K562 (cell line): ENCODE measurements at places on chromosomes 1 and 21. TPM values are rescaled to one million over a fixed set of nuclear protein-coding genes. Genes with fewer than 3 reads are reported as not detected.

GRCh38 chr1:245177071-245177900 lies 22.5 kb downstream of the KIF26B start:
- no peak for DNase-seq

DNA sequence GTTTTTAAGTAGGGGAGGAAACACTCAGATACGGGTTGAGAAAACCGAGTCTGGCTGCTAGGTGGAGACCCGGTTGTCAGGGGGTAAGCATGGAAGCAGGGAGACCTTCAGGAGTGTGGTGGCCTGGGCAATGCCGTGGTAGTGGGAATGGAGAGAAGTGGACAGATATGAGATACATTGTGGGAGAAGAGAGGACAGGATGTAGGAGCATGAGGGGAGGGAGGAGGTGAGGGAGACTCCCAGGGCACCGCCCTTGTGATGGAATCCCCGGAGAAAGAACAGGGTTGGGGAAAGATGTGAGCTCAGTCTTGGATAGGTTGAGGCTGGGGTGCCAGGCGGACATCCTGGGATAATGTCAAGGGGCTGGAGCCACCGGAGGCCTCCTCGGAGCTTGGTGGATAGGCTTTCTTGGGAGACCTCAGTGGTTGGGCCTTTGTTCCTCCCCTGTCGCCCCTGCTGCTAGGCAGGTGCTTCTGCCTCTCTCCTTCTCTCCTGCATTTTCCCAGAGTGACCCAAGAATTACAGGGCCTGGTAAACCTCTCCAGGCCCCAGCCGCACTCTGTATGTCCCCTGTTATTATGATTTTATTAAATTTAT lies 21.3 kb downstream of the ZNF362 start:
- DNase-seq, result no peak

DNA sequence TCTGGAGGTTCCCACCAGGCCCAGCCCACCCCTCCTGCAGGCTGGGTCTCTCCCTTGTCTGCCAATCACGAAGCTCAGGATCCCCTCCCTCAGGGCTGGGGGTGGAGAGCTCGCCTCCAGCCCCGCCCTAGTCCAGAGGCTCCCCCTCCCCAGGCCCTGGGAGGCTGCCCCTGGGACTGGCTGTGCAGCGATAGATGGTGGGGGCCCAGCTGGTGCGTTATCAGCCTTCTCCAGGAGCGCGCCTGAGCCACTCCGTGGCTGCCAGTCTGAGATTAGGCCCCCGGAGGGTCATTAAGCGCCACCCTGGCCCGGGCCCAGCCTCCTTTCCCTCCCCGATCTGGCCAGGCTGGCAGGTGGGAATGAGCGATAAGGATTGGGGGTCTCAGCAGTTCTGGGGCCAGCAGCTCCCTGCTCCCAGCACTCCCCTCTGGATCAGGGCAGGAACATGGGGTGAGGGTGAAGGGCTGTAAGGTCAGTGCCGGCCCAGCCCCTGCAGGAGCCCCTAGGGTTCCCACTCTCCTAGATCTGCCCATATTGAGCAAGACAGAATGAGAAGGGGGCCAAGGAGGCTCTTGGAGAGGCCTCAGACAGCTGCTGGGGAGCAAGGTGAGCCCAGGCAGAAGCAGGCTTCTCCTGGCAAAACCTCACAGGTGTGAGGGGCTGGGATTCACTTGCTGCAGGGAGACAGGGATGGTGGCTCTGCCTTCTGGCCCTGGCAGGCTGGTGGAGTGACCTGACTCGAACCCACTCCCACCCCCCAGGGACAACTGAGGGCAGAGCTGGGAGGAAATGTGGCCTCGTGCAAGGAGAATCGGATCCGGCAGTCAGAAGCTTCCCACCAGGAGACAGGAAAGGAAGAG lies 8.5 kb downstream of the PDZK1IP1 start:
- peak; percentile 99 for DNase-seq

GRCh38 chr1:89870998-89871397 lies 50.2 kb downstream of the LRRC8D start:
- no peak for DNase-seq

GRCh38 chr1:25617625-25618432 lies 1.2 kb downstream of the MAN1C1 start:
- no peak for DNase-seq

DNA sequence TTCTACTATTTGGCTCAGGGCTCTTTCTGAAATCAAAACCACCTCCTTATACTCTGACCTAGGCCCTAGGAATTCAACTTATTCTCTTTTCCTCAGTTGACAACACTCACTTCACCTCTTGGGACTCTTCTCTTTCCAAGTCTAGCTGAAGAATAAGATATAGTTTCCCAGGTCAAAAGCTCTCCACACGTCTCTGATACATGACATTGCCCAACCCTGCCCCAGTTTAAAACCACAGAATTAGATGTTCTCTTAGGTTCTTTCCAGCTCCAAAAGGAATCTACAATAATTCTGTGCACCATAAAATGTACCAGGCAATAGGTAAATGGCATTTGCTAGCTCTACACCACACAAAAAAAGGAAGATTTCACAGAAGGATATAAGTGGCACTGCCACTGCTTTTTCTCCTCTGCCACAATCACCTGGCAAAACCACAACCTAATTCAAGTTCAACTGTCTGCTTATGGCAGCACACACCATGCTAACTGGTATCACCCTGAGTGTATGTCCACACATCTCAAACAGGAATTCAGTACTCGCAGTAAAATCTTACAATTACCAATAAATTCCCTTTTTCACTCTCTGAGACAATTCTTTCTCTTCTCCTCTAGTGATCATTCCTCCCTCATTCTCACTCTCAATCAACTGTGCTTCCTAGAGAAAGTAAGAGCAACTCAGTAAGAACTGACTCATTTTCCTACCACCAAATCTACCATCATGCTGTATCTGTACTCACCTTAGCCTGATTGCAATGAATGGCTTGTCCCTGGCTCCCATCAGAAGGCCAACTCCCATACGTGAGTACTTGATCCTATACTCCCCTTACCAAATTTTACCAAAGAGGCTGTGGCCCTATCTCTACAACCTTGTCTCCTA lies 27.3 kb downstream of the ZBTB8OS start:
- DNase-seq, result no peak

DNA sequence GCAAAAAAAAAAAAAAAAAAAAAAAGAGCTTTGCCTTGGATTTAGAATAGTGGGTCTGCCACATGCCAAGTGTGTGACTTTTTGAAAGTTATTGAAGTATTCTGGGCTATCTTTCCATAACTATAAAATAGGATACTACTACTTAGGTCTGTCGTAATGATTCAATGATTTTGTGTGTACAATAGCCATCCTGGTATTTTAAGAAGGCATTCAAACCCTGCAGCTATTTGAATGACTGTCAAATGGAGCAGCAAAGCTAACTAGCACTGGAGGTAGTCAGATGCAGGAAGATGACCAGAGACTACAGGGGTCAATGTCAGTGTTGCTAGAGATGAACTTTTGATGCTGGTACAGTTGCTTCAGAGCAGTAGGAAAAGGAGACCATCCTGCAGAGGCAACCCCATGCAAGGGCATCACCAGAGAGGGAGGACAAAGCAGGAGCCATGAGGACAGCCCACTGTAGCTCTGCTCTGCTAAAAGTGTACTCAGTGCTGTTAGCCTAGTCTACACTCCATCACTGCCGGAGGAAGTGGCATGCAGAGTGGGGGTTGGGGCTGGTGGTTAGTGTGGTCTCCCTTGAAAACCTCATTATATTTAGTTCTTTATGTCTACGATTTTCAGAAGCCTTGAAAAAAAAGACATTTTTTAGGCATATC lies 29.0 kb downstream of the DUSP10 start:
- DNase-seq, result no peak

Gene USH2A
- not detected in 2 replicates for total RNA-seq

- DNase-seq, result no peak
Measured at GRCh38 chr1:242456726-242457269, 67.7 kb downstream of the PLD5 start.

DNA sequence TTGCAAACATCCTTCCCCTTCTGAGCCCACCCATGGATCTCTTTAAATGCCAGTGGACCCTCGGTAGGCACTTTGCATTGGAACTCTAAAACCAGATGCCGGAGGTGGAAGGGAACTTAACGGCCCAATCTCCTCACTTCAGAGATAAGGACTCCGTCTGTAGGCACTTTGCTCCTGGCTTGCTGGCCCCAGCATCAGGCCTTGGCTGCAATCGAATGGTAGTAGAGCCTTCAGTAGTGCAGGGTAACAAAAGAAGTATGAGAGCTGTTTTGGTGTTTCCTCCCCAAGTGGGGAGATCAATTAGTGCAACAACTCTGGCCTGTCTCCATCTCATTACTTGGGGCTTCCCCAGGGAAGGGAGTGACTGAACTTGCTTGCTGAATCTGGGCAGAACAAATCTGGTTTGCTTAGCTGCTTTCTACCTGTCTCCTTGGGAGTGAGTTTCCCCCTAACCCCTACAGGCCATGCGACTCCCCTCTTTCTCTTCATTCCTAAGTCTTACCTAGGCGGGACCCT lies 70.8 kb downstream of the TENT5C start:
- DNase-seq, result no peak

DNA sequence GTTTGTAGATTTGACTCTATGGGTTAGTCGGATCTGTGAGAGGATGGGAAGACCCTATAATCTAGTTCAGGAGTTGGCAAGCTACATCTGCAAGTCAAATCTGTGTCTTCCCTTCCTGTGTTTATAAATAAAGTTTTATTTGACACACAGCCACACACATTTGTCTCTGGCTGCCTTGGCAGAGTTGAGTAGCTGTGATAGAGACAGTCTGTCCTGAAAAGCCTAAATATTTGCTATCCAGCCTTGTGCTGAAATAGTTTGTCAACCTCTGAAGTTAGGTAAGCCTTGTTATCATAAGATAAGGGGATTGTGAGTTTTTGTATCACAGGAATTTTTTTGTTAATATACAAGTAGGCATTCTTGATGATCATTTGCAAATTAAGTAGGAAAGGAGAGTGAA lies 136.8 kb downstream of the NOS1AP start:
- no peak for DNase-seq

DNA sequence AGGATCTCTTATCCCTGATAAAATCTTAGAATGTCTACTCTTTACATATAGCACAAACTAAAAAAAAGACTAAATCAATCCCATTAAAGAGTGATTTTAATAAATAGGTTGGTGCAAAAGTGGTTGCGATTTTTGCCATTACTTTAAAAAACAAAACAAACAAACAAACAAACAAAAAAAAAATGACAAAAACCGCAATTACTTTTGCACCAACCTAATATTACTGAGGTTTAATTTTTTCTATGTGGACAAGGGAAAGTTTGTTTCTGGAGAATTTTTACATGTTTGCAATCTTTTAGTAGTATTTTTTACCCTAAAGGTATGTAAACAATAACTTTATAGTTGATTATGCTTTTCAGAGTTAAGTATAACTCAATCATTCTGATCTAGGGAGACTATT lies 119.7 kb upstream of the ADAMTS5 start:
- DNase-seq, result no peak

- no peak for DNase-seq
Measured at GRCh38 chr21:42777064-42777756, 102.1 kb downstream of the WDR4 start.
